ENCODE measurements at places on chromosomes 4 and X. TPM values are rescaled to one million over a fixed set of nuclear protein-coding genes. Genes with fewer than 3 reads are reported as not detected.

- peak; percentile 0 for DNase-seq
Observed at GRCh38 chrX:116384406-116384954, 51.9 kb upstream of the SLC6A14 start.

GRCh38 chr4:127857641-127858040 is 23.1 kb upstream of the PLK4 start:
- DNase-seq, result no peak

GRCh38 chrX:24777660-24778059 is 83.9 kb downstream of the POLA1 start:
- no peak for DNase-seq

GRCh38 chrX:72381439-72382201 is 75.9 kb upstream of the CITED1 start:
- no peak for DNase-seq

DNA sequence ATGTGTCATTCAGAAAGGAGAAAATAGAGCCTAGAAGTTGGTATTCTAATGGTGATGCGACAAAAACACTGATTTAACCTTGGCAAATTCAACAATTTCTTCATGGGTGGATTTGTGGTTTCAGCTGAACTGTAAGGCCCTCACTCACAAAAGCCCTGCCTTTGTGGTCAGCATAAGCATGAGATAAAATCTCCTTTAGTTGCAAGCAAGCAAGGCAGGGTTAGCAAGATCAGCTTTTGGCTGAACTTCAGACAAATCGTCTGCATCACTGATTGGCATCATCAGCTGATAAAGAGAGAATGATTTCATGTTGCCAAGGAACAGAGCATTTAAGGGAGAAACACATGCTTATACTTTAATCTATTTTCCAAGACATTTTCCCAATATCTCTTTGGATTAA is 2582.2 kb downstream of the PCDH7 start:
- no peak for DNase-seq

- DNase-seq, result no peak
Observed at GRCh38 chrX:44290718-44291117, 52.8 kb downstream of the EFHC2 start.

- no peak for DNase-seq
Observed at GRCh38 chrX:254630-255215, 26.5 kb upstream of the PLCXD1 start.

DNA sequence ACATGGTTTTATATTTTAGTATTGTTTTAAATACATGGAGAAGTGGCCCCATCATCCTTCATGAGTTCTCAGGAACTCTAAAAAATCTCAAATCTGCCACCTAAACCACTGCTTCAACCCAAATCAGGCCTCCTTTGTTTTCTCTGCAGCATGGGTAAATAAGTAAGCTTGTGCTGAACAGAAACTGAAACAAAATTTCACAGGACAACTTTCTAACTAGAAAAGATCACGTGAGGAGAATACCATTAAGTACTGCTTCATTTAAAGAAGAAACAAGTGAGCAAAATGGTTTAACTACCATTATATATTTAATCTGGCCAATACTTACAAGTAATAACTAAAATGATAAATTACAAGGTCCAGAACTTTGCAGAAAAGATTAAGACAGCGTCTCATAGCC is 2.5 kb downstream of the ARAP2 start:
- no peak for DNase-seq

DNA sequence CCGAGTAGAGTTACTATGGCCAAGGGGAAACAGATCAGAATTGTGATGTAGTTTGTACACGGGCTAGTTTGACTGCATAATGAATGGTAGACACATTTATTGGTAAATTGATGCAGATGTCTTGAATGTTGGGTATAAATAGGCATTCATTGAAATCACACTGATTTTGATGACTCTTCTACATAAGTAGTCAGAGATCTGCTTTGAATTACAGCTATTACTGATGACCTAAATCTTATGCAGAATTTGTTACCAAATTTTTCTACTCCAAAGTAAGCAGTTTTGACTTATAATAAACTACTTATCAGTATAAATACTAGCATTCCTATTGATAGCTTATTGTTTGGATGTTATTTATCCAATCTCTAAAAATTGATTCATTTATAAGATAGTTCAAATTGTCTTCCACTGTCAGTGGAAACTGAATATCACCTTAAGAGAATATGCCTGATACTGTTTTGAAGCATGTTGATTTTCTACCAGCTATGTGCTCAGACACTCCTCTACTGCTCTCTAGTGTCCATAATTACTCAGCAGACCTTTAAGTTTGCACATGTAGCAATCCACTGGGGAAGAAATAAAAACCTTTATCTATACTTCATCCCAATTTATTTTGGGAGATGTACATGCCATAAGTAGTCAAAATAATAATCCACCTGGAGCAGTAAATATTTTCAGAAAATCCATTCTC is 120.3 kb downstream of the RASL11B start:
- peak; percentile 73 for DNase-seq

DNA sequence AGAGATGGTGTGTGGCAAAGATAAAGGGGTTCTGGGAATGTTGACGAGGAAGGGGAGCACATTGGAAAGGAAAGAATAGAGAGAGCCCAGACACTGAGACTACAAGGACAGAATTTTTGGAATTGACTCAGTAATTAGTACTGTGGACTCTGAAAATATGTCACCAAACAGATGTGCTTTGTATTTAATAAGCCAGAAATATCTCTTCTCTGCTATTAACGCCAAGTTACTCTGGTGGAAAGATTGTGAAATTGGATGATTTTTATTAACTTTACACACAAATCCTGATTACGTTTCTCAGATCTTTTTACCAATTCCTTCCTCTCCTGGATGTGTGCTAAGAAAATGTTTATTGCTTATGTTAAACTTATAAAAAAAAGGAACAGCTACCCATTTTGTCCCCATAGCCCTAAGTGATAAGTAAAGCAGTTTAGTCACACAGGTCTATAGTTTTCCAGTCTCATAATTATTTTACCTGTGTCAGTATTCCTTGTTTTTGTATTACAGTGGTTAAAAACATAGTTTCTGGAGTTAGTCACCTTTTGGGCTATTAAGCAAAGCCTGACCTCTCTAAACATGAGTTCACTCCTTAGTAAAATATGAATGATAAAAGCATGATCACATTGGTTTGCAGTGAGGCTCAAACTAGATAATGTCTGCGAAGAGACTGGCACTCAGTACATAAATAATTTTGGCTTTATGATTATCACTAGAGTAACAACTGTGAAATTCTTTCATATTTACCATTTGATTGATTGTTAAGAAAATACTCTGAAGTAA is 1068.3 kb downstream of the STIM2 start:
- no peak for DNase-seq

GRCh38 chr4:72107456-72107855 is 75.7 kb downstream of the NPFFR2 start:
- DNase-seq, result no peak

DNA sequence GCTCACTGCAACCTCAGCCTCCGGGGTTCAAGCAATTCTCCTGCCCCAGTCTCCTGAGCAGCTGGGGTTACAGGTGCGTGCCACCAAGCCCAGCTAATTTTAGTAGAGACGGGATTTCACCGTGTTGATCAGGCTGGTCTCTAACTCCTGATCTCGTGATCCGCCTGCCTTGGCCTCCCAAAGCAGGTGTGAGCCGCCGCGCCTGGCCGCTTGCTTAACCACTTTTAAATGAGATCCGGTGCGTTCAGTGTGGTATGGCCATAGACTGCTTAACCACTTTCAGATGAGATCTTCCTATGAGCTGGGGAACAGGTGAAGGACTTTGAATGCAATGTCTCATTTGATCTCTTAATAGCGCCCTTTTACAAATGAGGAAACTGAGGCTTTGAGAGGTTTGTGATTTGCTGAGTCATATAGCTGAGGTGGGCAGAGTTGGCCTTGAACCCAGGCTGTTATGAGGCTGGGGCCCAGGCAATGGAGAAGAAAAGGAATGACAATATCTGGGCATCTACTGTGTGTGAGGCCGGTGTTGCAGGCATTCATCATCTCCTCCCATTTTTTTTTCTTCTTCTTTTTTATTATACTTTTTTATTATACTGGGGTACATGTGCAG is 41.9 kb upstream of the NSG1 start:
- no peak for DNase-seq

- peak; percentile 61 for DNase-seq
Observed at GRCh38 chr4:126604268-126604867, 1028.4 kb upstream of the INTU start.

DNA sequence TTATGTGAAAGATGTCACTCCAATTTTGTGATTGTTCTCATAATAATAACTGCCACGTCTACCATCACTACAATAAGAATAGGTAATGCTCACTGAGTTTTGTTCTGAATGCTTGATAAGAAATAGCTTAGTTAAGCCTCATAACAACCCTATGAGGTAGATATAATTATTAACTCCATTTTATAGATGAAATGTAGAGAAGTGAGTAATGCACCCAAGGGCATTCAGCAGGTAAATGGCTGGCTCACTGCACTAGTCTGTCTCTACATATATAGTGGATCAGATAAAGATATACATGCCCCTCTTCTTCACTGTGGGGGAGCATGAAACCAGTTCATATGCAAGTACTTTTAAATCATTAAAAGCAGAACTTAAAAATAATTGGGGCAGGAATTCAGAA is 65.8 kb upstream of the SLC4A4 start:
- DNase-seq, result no peak

DNA sequence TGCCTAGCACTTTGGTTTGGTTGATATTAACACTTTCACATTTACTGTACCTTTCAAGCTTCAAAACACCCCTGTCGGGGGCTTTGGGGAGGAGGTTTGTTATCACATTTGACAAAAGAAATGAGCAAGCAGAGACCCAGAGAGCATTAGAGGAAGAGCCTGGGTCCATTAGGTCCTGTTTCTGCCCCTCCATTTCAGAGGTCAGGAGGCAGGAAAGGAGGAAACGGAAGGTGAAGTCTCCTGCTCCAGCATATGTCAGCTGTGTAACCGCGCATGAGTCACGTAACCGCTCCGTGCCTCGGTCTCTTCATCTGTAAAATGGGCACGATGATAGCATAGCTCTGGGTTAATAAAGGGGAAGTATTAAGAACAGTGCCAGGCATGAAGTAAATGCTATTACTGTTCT is 201.9 kb upstream of the BCOR start:
- DNase-seq, result no peak

DNA sequence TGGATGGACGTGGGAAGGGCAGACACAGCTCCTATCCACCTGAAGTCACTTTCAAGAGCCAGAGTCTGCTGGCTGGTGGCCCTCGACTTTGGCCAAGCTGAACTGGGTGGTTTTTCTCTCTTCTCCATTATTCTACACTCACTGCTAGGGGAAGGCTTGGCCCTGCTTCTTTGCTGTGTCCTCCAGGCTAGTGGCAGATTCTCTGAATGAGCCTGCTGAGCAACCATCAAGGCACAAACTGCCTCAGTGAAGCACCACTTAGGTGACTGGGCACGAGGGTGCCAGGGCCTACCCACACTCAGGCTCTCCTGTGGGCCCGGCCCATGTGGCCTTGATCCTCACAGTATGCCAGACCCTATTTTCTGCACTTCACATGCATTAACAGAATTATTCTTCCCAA is 92.0 kb downstream of the PJA1 start:
- DNase-seq, result no peak

GRCh38 chr4:169619518-169619957 is 840 bp upstream of the CLCN3 start:
- peak; percentile 54 for DNase-seq

DNA sequence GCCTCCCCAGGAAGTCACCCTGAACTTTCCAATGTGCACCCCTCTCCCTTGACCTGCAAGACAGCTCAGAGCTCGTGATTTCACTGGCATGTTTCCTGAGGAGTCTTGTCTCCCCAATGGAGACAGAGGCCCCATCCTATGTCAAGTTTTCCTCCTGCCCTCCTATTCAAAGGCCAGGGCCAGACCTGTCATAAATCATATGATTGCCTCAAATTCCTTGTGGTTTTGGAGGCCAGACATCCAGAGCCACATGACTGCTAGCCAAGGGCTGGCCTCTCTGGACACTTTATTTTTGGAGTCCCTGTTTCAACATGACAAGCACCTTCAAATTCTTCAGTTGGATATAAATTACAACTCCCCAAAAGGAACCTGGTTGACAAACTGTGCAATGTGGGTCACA is 76.0 kb upstream of the TFDP3 start:
- DNase-seq, result no peak

DNA sequence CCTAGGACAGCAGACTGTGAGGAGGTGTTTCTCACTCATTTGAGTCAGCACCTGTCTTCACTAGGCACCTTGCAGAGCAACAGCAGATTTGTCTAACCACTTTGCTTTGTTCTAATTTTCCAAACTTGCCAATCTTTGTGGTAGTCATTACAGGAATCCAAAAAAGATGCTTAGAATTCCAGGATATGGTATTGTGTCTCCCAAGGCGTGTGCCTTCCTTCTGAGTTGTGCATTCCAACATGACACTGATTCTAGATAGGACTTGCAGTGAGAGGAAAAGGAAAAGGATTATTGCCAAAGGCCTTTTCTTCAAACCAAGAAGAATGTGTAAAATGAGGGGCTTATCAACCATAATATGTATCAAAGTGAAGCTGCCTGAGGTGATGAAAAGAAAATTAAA is 126.2 kb downstream of the MAPK10 start:
- peak; percentile 15 for DNase-seq

GRCh38 chrX:153925387-153925738 is 701 bp downstream of the ARHGAP4 start:
- DNase-seq, result no peak

GRCh38 chr4:130922955-130923354 is 1827.0 kb downstream of the C4orf33 start:
- no peak for DNase-seq

DNA sequence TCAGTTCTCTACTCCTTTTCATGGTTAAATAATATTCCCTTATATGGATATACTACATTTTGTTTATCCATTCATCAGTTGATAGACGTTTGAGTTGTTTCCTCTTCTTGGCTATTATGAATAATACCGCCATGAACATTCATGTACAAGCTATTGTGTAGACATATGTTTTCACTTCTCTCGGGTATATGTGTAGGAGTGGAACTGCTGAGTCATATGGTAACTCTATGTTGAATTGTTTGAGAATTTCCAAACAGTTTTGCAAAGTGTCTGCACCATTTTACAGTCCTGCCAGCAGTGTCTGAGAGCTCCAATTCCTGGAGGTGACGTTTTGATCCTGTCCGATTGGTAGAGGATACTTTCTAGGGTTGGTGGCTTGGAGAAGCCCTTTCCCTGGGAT is 23.6 kb downstream of the PLAC1 start:
- peak; percentile 81 for DNase-seq

GRCh38 chr4:153974452-153974851 is 185.6 kb upstream of the SFRP2 start:
- DNase-seq, result no peak

Gene RAB39B
- total RNA-seq, result 0.56 TPM

Gene SPATA4
- total RNA-seq, result 0.28 TPM

Gene TSC22D3
- 9.9 TPM for total RNA-seq

Gene C4orf51
- total RNA-seq, result not detected

Gene PIR
- total RNA-seq, result 5.8 TPM

Gene MAPK10
- total RNA-seq, result 6.5 TPM

Gene CSAG3
- not detected for total RNA-seq

Gene FSTL5
- total RNA-seq, result under 0.01 TPM

Gene CCKAR
- total RNA-seq, result not detected

Gene FTSJ1
- total RNA-seq, result 54.2 TPM

Gene PCDH7
- total RNA-seq, result 44.1 TPM

Gene RHOXF2B
- not detected for total RNA-seq

Gene SORCS2
- total RNA-seq, result 0.36 TPM

Gene ENOPH1
- 36.0 TPM for total RNA-seq
